Progenitor cell of endocrine pancreas (in vitro differentiated cells): ENCODE measurements at places on chromosomes 2 and 18.

DNA sequence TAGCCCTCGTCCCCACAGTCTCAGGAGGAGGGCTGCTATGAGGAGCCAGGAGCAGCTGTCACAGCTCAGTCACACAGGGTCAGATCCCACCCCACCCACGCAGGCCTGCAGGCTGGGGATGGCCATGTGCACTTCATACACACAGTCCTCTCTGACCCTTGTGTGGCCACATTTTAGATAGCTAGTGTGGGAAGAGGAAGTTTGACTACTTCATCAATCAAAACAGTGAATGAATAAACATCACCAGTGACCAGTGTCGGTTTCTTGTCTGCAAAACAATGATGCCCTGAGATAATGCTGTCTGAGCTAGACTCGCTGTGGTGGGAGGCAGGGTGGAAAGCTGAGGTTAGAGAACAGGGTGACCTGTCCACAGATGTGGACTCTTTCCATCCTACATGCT lies 107.1 kb downstream of the PIEZO2 start:
- no peak for DNase-seq

DNA sequence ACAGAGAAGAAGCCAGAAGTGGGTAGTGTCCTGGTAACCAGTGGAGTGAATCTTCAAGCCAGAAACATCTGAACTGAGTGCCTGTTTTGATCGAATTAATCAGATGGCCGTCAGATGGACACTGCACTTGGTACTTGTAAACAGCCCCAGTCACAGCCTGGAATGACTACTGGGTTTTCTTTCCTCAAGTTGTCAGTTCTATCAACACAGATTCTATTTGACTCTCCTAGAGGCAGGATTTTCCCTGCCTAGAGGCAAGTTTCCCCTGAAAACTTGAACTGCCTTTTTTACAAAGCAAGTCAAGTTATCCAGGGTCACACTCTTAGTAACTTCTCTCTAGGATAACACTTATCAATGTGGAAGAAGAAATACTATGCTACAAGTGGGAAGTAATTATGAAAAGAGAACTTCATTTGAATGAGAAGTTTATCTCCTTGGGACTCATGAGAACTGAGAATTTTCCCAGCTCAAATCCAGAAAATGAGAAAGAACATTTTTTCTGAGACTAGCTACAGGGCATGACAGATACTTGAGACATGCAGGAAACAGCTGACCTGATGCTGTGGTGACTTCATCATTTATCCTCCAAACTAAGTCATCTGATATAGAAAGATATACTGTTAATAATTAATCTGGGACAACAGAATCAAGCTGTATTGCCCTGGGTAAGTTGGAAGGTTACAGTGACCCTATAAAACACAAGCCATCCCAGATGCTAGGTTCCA lies 36.0 kb downstream of the SULT1C2 start:
- no peak for DNase-seq

DNA sequence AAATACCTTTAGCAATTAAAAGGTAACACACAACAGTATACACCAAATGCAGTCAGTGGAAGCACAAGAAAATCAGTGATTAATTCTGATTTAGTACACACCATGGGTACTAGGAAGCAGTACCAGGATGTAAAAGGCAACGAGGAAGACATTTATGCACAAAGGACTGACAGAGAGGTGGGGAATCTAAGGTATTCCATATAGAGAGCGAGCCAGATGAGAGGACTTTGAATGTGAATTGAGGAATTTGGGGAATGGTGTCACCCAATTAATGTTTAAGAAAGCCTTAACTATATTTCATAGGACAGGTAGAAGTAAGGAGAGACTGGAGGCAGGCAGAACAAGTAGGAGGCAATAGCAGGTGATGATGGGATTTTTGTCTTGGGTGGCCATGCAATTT lies 11.7 kb downstream of the CPS1 start:
- DNase-seq: no peak

GRCh38 chr2:127463155-127463991 lies 45.1 kb downstream of the PROC start:
- DNase-seq: no peak

DNA sequence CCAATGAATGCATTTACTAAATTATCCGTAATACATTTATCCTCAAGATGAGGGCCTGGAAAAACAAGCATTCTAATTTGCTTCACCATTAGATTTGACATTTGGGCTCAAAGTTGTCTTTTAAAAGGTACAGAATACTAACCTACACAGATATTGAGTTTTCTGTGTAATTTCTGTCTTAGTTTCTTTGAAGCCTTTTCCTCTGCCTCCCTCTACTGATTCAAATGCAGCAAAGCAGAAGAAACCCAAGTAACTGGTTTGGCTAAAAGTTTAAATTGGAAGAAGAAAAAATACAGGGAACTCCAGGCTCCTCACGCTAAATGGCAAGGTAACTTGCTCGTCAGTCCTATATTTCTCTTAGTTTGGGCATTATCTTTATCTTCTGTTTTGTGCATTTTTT lies 53.3 kb upstream of the SLC5A7 start:
- DNase-seq: no peak

DNA sequence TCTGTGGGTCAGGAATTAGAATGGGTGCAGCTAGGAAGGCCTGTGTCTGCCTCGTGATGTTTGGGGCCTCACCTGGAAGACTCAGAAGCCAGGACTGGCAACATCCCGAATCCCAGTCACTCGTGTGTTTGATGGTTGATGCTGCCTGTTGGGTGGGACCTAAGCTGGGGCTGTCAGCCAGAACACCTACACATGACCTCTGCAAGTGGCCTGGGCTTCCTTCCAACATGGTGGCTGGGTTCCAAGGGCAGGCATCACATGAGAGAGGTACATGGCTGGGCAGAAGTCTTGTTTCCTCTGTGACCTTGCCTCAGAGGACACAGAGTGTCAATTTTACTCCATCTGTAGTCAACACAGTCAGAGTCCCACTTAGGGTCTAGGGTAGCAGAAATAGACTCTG lies 177.8 kb downstream of the GBX2 start:
- no peak for DNase-seq
